ENCODE measurements at places on chromosomes 5 and 9. TPM values are rescaled to one million over a fixed set of nuclear protein-coding genes. Genes with fewer than 3 reads are reported as not detected.
A peak's percentile ranks its signal among the peaks of the same experiment; 100 is the strongest.

DNA sequence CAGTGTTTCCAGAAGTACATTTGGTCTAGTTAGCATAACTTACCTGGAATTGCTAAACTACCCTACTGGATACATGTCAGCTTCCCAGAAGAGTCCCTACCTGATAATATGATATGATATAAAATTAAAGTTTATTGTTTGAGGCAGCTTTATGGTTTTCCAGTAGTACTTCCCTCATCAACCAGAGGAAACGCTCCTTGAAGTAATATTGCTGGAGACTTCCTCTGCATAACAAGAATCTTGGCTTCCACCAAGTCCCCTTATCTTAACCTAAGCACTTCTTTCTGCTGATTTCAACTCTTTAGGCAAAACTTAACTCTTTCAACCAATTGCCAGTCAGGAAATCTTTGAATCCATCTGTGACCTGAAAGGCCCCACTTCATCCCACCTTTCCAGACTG, 214.3 kb upstream of the PTGER4 start:
- no peak for DNase-seq
- no peak overlapping the region for H3K27ac ChIP-seq
- H3K4me3 ChIP-seq: no peak overlapping the region
- H3K36me3 ChIP-seq: no peaks in the 10 kb centered on the region
- H3K4me1 ChIP-seq: no peaks in the 10 kb centered on the region
- no peaks in the 10 kb centered on the region for H3K27me3 ChIP-seq

DNA sequence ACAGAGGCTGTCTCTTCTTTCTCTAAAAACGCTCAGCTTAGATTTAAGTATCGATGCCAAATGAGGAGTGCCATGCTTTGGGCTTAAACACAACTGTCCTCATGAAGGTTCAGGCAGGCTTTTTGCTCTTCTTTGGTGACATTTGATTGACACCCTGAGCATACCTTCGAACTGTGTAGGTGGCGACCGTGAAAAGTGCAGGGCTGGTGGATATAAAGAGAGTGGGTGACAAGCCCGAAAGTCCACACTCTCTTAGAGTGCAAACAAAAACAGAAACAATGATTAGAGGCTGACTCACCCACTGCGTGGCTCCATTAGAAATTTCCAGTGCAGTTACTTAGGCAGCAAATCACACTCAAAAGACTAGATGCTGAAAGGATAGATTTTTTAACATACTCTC, 141.7 kb downstream of the SYK start:
- no peaks in the 10 kb centered on the region for H3K36me3 ChIP-seq
- no peaks in the 10 kb centered on the region for H3K4me1 ChIP-seq
- H3K27ac ChIP-seq: no peak overlapping the region
- no peak for DNase-seq

DNA sequence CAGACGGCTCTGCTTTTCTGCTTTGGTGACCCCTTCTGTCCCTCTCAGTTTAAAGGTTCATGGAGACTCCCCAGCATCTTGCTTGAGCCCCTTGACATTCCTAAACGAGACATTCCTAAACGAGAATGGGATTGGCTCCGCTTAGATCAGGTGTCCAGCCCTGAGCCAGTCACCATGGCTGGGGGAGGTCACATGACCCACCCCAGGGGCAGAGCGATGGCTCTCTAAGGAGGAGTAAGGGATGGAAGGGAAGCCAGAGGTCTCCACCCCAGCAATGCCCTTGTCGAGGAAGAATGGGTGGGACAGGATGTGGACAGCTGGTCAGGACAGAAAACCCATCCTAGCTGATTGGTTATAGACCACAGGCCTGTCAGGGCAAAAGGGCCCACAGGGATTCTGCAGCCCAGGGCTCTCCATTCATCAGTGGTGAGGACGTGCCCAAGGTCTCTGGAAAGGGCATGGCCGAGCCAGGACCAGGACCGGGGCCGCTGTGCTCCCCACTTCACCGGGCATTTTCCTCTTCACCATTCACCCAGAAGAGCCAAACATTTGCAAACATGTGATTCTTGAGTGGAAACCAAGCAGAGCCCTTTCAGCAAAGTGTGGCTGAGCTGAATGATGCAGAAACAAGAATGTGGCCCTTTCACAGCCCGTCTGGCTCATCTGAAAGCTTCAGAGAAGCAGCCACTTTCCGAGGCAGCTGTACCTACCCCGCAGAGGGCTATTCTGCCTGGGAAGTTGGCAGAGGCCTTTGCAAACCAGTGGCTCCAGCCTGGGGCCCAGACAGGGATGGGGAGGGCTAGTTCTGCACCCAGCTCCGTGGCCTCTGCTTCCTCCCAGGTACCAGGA, 19.8 kb upstream of the AIF1L start:
- no peaks in the 10 kb centered on the region for H3K4me1 ChIP-seq
- H3K4me3 ChIP-seq: no peak overlapping the region
- no peak overlapping the region for H3K27ac ChIP-seq
- H3K27me3 ChIP-seq: no peaks in the 10 kb centered on the region
- H3K36me3 ChIP-seq: no peaks in the 10 kb centered on the region

- DNase-seq: no peak
- H3K4me3 ChIP-seq: no peak overlapping the region
- no peak overlapping the region for H3K27ac ChIP-seq
- H3K27me3 ChIP-seq: peaks cover 35% of the 10 kb centered on the region
Measured at GRCh38 chr5:135193213-135194125, 159.4 kb upstream of the PITX1 start.

The TUT7 gene
- total RNA-seq: 28.4 TPM

The FAM13B gene
- 24.6 TPM for total RNA-seq

The BTNL8 gene
- total RNA-seq: 0.85 TPM

- no peaks in the 10 kb centered on the region for H3K36me3 ChIP-seq
- no peak for DNase-seq
- no peak overlapping the region for H3K4me3 ChIP-seq
- H3K27me3 ChIP-seq: no peaks in the 10 kb centered on the region
- no peaks in the 10 kb centered on the region for H3K4me1 ChIP-seq
Measured at GRCh38 chr5:158514319-158514985, 585.3 kb downstream of the EBF1 start.

The COL15A1 gene
- 0.50 TPM for total RNA-seq

DNA sequence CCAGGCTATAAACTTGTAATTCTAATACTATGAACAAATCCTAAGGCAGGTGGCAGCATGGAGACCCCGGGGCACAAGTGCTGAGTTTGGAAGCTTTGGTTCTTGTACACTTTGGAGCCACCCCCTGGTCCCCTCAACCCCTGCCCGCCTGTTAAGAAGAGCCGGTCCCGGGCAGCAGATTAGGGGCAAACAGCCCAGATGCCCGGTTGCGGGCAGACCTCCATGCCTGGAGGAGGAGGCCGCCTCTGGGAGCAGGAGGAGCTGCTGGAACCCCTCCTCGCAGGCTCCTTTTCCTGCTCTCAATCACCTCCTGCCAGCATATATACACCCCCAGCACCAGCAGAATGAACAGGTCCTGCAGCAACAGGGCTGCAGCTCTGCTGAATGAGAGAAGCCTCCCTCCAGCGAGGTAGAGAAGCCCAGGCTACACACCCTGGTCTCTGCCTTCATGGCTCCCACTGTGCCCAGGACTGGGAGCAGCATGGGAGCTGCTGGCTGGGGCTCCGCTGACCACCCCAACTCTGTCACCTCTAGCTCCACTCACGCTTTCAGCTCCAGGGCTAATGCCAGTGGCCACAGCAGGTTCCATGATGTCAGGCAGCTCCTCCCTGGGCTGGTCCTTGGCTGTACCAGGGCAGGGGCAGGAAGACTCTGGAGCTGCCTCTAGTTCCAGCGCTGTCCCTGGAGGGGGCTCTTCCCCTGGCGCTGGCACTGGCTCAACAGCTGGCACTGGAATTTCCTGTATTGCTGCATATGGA, 1713.5 kb upstream of the ACO1 start:
- no peak overlapping the region for H3K27ac ChIP-seq
- H3K27me3 ChIP-seq: no peaks in the 10 kb centered on the region
- DNase-seq: no peak
- H3K4me3 ChIP-seq: no peak overlapping the region
- no peaks in the 10 kb centered on the region for H3K4me1 ChIP-seq

- H3K4me3 ChIP-seq: no peak overlapping the region
- DNase-seq: no peak
- H3K4me1 ChIP-seq: no peaks in the 10 kb centered on the region
- no peak overlapping the region for H3K27ac ChIP-seq
Measured at GRCh38 chr5:55896663-55897062, 45.5 kb downstream of the IL31RA start.

GRCh38 chr5:93307557-93307956, 273.5 kb downstream of the NR2F1-AS1 start:
- no peaks in the 10 kb centered on the region for H3K27me3 ChIP-seq
- peaks cover 9% of the 10 kb centered on the region for H3K4me1 ChIP-seq
- no peak overlapping the region for H3K27ac ChIP-seq
- H3K36me3 ChIP-seq: no peaks in the 10 kb centered on the region

The ROPN1L gene
- total RNA-seq: not detected

DNA sequence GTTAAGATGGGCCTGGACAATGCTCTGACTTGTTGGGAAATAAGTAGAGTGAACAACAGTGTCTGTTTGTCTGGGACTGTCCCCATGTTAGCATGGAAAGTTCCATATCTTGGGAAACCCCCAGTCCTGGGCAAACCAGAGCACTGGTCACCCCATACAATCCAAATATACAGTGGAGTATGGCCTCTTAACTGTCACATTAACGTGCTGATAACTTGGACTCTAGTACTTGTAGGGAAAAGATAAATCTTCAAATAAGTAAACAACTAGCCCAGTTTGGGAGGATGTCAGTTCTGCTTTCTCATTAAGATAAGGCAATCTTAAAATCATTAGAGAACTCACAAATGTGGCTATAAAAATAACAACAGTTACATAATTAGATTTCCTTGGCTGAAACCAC, 47.6 kb upstream of the JAK2 start:
- no peaks in the 10 kb centered on the region for H3K36me3 ChIP-seq
- no peaks in the 10 kb centered on the region for H3K27me3 ChIP-seq
- no peaks in the 10 kb centered on the region for H3K4me1 ChIP-seq
- no peak overlapping the region for H3K27ac ChIP-seq
- no peak overlapping the region for H3K4me3 ChIP-seq
- no peak for DNase-seq

GRCh38 chr9:90641086-90641485, 1.5 kb downstream of the DIRAS2 start:
- H3K27me3 ChIP-seq: peaks cover 24% of the 10 kb centered on the region
- no peak overlapping the region for H3K27ac ChIP-seq
- H3K4me1 ChIP-seq: peaks cover 17% of the 10 kb centered on the region

GRCh38 chr5:40481241-40481640, 198.5 kb upstream of the PTGER4 start:
- H3K27ac ChIP-seq: no peak overlapping the region
- no peak for DNase-seq
- no peaks in the 10 kb centered on the region for H3K27me3 ChIP-seq

- H3K4me1 ChIP-seq: no peaks in the 10 kb centered on the region
- H3K27ac ChIP-seq: no peak overlapping the region
- no peak overlapping the region for H3K4me3 ChIP-seq
- DNase-seq: no peak
Measured at GRCh38 chr5:75389430-75389829, 52.4 kb downstream of the HMGCR start.

- H3K36me3 ChIP-seq: no peaks in the 10 kb centered on the region
- no peaks in the 10 kb centered on the region for H3K27me3 ChIP-seq
- H3K27ac ChIP-seq: no peak overlapping the region
- no peak overlapping the region for H3K4me3 ChIP-seq
- DNase-seq: no peak
- H3K4me1 ChIP-seq: peaks cover 9% of the 10 kb centered on the region
Measured at GRCh38 chr5:115661101-115661500, 35.3 kb upstream of the TMED7 start.

DNA sequence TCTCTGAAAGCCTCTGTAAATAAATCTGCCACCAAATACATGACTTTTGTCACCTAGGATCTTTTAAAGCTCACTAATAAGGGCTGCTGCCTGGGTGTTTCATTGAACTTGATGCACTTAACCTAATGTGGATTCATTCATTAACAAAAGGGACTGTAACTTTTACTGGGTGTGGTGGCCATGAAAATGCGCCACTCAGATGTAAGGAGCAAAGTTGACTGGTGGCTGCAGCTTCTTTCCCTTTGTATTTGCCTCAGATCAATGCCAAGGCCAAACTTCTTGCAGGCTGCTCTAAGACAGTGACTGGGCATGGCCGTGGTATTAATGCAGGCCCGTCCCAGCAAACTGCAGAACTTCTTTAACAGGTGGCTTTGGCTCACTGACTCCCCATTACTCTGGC, 22.9 kb downstream of the FAM240B start:
- H3K4me1 ChIP-seq: no peaks in the 10 kb centered on the region
- H3K36me3 ChIP-seq: no peaks in the 10 kb centered on the region
- H3K27me3 ChIP-seq: no peaks in the 10 kb centered on the region
- no peak overlapping the region for H3K4me3 ChIP-seq
- H3K27ac ChIP-seq: no peak overlapping the region
- no peak for DNase-seq

- DNase-seq: no peak
- H3K27ac ChIP-seq: no peak overlapping the region
- no peaks in the 10 kb centered on the region for H3K27me3 ChIP-seq
- H3K4me1 ChIP-seq: no peaks in the 10 kb centered on the region
Measured at GRCh38 chr5:109573766-109574165, 116.0 kb upstream of the MAN2A1 start.

DNA sequence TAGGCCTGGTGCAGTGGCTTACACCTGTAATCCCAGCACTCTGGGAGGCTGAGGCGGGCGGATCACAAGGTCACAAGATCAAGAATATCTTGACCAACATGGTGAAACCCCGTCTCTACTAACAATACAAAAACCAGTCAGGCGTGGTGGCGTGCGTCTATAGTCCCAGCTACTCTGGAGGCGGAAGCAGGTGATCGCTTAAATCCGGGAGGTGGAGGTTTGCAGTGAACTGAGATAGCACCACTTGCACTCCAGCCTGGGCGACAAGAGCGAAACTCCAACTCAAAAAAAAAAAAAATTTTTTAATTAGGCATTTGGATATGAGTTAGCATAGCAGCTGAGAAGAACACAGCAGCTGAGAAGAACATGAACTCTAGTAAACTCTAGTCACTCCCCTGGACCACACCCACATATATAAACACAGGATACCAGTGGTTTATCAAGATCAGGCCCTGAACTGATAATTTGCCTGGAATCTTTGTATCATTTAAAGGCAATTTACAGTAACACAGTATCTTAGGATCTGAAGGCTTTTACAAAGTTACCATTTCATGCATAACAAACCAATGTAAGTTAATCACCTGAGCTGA, 4.6 kb upstream of the UGCG start:
- no peaks in the 10 kb centered on the region for H3K4me1 ChIP-seq
- no peak overlapping the region for H3K27ac ChIP-seq
- H3K27me3 ChIP-seq: no peaks in the 10 kb centered on the region
- H3K36me3 ChIP-seq: no peaks in the 10 kb centered on the region
- H3K4me3 ChIP-seq: no peak overlapping the region

The PCDHGA3 gene
- 0.90 TPM for total RNA-seq

GRCh38 chr9:36827593-36827992, 206.5 kb downstream of the PAX5 start:
- no peaks in the 10 kb centered on the region for H3K27me3 ChIP-seq
- H3K36me3 ChIP-seq: no peaks in the 10 kb centered on the region
- DNase-seq: peak; percentile 35
- H3K4me3 ChIP-seq: no peak overlapping the region
- no peak overlapping the region for H3K27ac ChIP-seq
- no peaks in the 10 kb centered on the region for H3K4me1 ChIP-seq

The FIBCD1 gene
- 15.5 TPM for total RNA-seq

The GNA14 gene
- total RNA-seq: 10.5 TPM

All from GM23338 (cell line).